ENCODE measurements at places on chromosomes 1 and 21. TPM values are rescaled to one million over a fixed set of nuclear protein-coding genes. Genes with fewer than 3 reads are reported as not detected.

Gene MAP10
- 1.5 TPM for total RNA-seq

Gene SYNC
- total RNA-seq = 22.8 TPM

Gene CDK18
- total RNA-seq = 97.8 TPM

Gene MATN1
- total RNA-seq = not detected

Gene SRSF4
- 37.5 TPM for total RNA-seq

Gene CELF3
- total RNA-seq = not detected

Gene PTPN7
- total RNA-seq = 4.0 TPM

Gene TM2D1
- 121 TPM for total RNA-seq

Gene TMEM39B
- total RNA-seq = 3.1 TPM

Gene DCST1
- 0.89 TPM for total RNA-seq

- no peak for DNase-seq
These were observed 792.0 kb downstream of the LTN1 start for GRCh38 chr21:28200726-28201125.

GRCh38 chr21:38888991-38889561 lies 83.3 kb downstream of the ETS2 start:
- DNase-seq = no peak

GRCh38 chr1:27727126-27727525 lies 1.4 kb downstream of the FAM76A start:
- DNase-seq = no peak

GRCh38 chr1:58500043-58500442 lies 46.5 kb downstream of the OMA1 start:
- DNase-seq = no peak

- peak; percentile 72 for DNase-seq
These were observed 735 bp downstream of the NBL1 start for GRCh38 chr1:19644681-19645410.

DNA sequence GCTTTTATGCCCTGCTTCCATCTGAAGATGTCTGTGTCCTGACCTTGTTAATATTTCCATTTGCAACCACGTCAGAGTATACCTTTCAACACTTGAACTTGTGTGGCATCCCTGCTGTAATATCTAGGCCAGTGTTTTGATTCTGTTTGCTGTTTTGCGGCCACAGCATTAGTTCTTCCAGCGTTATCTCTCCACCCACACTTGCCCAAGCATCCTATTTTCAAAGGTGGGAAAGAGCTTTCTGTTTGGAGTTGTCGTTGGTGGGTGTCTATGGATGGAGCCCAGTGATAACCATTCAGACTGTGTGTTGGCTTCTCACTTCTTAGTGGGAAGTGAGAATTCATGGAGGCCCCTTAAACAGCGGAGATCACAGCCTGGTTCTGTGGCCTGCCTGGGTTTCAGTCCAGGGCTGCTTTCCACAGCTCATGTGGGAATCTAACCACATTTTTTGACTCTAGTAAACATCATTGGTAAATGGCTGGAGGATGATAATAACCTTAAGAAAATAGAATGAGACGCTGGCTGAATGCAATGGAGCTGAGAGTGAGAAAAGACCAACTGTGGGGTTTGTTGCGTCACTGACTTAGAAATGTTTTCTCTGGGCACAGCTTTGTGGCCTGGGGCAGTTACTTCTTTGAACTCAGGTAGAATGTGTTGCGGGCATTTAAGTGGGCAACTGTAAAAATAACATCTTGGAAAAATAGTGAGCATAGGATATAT lies 7.6 kb downstream of the TENT5C start:
- no peak for DNase-seq

- no peak for DNase-seq
These were observed 15.4 kb downstream of the TIE1 start for GRCh38 chr1:43315963-43316737.

DNA sequence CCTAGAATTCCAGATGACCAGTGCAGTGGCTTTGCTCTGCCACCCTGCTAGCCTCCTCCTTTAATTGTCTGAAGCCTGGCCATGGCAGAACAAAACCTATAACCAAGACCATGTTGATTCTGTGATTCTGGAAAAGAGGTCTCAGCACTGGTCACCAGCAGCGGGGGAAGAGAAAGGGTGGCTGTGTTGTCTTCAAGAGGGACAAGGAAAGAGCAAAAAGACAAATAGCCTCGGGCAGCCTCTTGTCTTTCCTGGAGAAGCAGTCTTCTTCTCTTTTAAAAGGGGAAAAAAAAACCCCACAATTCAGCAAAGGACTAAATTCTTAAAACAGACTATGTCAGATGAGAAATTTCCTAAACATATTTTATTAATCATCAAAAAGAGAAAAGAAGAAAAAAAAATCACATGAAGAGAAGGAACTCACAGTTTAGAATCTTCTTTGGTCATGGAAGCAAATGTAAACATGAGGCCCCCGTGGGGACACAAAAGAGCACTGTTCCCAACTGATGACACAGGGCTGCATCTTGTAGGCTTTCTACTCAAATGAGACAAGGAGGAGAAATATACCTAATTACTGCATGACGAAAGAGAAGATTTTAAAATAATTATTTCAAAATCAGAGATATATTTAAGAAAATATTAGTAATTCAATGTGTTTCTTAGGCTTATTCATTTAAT lies 36.3 kb upstream of the RAP1GAP start:
- no peak for DNase-seq

DNA sequence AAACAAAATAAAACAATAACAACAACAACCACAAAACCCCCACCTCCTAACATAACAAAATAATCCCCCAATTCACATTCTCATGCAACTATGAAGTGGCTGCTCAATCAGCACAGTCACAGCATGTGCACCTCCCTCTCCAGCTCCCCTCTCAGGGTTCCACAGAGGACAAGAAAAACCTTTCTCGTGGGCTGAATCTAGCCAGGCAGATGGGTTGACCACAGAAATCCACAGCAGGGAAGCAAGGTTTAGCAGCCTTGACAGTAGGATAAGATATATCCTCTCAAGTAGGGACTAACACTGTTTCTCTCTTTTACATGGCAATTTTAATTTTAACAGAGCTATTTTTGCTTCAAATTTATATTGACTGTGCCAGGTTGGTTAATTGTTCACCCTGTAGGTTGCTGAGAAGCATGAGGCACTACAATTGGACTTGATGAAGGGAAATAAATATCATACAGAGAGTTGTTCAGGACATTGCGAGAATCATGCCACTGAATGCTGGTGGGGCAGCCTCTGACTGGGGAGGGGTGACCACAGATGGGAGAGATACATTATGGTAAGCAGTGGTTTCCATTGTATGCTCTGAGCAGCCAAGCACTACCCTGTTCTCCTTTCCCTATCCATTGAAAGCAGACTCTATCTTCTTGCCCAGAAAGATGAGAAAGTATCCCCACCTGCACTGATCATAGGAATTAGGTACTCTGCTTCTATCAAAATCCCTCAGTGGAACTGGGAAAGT lies 535.1 kb downstream of the DPYD start:
- no peak for DNase-seq

- no peak for DNase-seq
These were observed 92.2 kb downstream of the TBX19 start for GRCh38 chr1:168372861-168373371.

DNA sequence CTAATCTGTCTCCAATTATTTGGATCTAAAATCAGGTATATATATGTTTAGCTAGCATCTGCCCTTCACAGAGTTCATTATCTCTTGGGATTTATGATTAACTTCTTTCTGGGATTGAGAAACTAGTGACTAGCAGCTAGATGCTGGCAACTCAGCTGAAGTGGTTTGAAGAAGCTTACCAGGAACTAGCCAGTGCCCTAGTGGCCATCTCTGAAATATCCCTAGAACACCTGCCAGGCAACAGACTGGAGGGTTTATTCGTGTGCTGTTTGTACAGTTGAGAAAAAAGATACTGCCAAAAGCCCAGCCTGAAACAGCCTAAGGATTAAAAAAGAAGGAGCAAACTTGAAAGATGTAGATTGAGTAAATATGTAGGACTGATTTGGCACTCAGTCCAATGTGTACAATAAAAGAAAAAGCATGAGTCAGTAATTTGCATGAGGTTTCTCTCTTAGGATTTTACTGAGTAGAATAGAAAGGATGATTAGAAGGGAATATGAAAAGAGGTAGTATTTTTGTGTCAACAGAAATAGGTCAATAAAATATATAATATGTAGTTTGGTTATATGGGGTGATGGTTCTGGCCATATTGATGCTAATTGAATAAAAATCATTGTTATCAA lies 1144.6 kb upstream of the ADGRL2 start:
- peak; percentile 44 for DNase-seq

DNA sequence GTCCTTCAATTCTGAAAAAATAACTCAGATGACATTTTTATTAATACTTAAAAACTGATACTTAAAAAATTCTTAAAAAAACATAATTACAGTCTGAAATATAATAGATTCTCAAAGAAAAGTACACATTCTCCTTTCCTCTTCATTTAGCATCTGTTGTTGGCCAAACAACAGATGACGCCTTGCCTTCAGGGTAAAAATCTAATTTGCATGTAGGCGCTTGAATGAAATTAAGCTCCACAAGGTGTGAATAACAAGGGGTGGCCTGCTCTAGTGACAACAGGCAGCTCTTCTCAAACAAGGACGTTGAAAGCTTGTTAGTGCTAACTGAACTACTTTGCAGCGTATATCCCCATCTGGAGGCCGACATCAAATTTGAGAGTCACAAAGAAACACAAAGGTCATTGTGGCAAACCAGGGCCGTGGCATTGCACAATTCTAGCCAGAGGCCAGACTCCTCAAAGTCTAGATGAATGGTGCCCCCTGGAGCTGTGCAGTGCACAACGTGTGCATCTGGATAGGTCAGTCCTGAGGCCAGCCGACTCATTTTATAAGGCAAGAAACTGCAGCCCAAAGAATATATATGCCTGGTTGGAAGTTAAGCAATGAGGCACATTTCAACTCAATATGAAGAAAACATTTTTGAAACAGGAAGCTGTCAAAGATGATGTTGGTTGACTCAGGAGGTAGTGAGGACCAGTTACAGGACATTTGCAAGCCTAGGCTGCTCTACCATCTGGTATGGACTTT lies 459.2 kb upstream of the RUNX1 start:
- DNase-seq = peak; percentile 30

- no peak for DNase-seq
These were observed 167.1 kb downstream of the ZBTB18 start for GRCh38 chr1:244218220-244218619.

- no peak for DNase-seq
These were observed 100.9 kb downstream of the PEX14 start for GRCh38 chr1:10575616-10576015.

DNA sequence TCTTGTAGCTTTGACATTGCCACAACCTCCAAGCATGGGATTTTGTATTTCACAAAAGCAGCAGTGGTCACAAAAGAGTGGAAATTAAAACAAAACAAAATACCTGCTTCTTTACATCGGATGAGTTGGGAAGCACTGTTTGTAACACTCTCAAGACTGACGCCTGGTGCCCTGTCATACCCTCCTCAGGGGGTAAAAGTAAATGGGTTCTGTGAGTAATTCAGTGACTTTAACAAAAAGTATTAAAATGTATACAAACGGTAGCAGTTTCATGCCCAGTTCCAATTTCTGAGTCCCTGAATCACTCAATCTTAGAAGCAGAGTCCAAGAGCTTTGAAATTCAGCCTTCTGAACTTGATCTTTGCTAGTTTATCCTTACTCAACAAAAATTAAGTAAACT lies 152.5 kb downstream of the TIAM1 start:
- DNase-seq = no peak

DNA sequence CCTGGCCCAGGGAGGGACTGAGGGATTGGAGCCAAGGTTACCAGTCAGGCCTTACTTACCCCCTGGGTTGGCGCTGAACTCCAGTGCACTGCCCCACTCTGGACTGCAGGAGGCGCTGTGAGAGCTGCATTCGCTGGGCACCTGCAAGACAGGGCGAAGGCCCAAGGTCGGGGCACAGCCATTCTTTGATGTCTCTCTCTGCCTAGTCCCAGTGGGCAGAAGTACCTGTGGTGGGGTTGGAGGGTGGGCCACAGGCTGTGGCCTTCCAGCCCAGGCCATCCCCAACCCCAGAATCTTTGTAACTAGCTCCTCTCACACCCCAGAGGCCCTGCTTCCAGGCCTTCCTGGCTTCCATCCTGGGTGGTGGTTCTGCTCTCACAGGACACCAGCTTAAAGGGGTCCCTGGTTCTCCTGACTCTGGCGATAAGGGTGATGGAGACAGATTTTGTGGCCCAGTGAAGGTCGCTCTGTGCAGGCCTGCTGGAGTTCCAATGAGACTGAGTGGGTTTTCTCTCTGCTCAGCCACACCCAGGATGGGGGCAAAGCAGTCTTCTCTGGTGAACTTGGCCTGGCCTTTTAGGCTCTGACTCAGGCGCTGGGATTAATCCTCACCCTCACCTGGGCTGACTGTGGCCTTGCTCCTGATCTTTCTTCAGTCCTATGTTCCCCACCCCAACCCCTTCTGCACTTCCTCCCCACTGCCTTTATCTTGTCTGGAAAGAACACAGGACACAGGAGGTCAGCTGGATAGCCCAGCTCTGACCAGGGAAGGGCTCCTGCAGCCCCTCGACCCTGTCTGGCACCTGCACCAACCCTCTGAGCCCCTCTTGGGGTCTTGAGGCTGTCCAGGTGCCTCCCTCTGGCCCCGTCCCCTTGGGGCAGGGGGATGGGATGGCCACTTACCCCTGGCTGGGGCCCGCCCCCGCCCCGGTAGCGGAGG lies 954 bp downstream of the MYOG start:
- DNase-seq = no peak

DNA sequence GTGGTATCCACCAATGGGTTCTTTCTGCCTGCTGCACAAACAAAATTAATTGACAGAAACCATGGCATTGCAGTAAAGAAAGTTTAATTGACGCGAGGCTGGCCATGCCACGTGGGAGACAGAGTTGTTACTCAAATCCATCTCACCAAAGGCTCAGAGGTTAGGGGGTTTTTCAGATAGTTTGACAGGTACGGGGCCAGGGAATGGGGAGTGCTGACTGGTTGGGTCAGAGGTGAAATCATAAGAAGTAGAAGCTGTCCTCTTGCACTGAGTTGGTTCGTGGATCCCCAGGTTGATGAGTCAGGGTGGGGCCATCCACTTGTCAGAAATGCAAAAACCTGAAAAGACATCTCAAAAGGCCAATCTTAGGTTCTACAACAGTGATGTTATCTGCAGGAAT lies 941 bp upstream of the TBCE start:
- no peak for DNase-seq

GRCh38 chr1:58575551-58576324 lies 1.3 kb downstream of the TACSTD2 start:
- DNase-seq = no peak

DNA sequence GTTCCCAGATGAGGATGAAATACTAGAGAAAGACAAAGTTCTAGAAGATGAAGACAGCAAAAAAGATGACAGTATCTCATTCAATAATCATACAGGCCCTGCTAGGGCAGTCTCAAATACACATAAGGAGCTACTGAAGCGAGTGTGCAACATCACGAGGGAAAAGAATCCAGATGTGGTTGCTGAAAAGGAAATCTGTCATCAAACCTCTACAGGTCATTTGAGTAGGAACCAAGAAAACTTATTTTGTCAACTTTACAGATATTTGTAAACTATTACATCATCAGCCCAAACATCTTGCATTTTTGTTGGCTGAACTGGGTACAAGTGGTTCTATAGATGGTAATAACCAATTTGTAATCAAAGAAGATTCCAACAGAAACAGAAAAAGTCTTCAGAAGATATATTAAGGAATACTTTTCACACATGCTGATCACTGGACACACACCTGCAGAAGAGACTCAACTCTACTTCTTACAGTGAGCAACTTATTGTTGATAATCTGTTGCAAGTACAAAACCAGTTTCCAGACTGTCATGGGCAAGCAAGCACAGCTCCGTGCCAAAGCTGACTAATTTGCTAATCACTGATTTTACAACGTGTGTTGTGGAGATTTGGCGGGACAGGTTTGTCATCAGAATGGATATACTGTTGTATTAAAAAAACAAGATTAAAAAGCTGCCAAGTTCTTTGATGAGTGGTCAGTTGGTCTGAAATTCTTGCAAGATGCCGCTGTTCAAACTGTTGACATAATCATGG lies 42.1 kb downstream of the TRIM33 start:
- no peak for DNase-seq

GRCh38 chr1:232822530-232822929 lies 17.3 kb downstream of the MAP10 start:
- DNase-seq = peak; percentile 25

All from stomach (tissue), 19 donors.